ENCODE measurements at places on chromosomes 3 and 15.

- DNase-seq, result no peak
Observed at GRCh38 chr3:141323936-141324704, 44.2 kb upstream of the ZBTB38 start.

- DNase-seq, result no peak
Observed at GRCh38 chr3:114626751-114627150, 332.9 kb downstream of the TIGIT start.

GRCh38 chr15:72515591-72516389 lies 41.7 kb downstream of the ARIH1 start:
- no peak for DNase-seq

DNA sequence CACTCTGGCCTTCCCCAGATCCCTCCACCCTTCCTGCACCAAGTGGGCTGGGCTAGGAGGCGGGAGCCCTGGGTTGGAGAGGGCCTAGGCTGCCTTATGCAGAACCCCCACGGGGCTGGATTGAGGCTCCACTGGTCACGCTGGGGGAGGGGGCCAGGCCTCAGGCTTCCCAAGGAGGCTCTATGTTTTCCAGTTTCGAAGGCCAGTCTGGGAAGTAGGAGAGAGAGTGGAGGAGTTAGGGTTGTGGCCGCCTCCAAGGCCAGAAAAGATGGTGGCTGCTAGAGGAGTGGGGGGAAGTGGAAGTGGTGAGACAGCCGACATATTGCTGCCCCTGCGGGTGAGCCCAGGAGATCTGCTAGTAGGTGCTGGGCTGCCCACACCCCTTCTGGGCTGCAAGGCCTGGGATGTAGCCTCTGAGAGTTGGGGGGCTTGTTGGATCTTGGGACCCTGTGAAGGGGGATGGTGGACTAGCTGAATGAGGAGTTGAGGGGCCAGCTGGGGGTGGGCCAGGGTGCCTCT lies 1.2 kb downstream of the GNAI2 start:
- no peak for DNase-seq

DNA sequence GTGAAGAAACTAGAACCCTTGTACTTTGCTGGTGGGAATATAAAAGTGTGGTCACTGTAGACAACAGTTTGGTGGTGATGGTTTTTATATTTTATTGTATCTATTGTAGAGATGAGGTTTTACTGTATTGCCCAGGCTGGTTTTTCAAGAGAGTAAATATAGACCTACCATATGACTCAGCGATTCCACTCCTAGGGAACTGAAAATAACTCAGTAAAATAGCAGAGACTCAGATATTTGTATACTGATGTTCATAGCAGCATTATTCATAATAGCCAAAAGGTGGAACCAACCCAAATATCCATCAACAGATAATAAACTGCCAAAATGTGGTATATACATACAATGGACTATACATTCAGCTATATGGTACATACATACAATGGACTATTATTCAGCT lies 68.8 kb upstream of the IL12A start:
- no peak for DNase-seq

DNA sequence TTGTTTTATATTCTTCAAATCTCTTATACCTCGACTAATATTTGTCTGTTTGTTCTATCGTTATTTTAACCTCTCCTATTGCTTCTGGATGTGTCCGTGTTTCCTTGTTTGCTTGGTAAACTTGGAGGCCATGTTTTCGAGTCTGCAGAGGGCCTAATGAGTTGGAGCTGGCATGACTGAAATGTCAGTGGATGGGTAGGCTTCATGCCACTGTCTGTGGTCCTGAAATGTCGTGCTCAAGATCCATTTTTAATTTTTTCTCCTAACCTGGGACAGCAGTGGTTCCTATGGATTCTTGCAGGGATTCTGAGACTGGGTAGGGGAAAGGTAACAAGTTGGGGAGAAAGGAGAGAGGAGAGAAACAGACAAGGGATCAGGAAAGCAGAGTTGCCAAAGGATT lies 18.8 kb upstream of the GASK1A start:
- DNase-seq, result peak; percentile 6

- DNase-seq, result no peak
Observed at GRCh38 chr15:99966815-99967214, 233.6 kb upstream of the LYSMD4 start.

DNA sequence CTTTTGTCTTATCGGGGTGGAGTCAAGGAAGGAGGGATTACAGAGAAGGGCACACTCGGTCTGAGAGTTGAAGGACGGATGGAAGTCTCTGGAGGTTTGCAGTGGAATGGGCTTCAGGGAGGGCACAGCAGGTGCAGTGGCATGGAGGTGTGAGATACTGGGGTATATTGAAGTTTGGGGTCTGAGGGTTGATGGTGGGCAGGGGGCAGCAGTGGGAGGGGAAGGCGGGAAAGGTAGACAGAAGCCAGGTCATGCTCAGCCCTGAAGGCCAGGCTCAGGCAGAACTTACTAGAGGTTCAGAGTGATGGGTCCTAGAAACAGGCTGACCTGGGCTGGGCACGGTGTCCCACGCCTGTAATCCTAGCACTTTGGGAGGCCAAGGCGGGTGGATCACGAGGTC lies 52.7 kb downstream of the HRH1 start:
- DNase-seq, result no peak

DNA sequence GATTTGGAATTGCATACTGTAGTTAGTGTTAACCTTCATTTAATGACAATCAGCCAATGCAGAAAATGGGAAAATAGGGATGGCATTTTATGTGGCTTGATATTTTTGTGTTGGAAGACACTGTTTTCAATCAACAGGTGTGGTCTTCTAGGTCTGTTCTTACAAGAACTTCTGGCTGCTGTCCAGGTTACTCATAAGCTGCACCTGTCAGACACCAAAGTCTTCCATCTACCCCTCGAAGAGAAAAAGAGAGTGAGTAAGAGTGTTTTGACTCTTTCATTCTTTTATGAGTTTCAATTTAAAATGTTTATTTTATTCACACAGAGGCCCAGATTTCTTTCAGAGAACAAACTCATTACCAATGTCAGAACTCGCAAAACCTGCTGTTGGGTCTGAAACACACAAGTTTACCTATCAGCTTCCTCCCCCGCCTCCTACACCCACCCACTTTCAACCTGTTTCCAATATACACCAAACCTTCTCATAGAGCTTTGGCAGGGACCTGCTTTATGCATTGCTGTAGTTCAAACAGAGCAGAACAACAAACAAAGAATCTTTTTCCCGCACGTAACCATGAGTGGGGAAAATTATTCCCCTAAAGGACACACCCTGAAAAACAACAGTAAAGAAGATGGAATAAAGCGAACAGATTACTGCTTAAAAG lies 767.7 kb upstream of the ALCAM start:
- no peak for DNase-seq

- peak; percentile 85 for DNase-seq
Observed at GRCh38 chr15:99409097-99409473, 156.7 kb upstream of the MEF2A start.

GRCh38 chr3:107760144-107760543 lies 237.4 kb downstream of the BBX start:
- DNase-seq, result no peak

- DNase-seq, result no peak
Observed at GRCh38 chr3:58608648-58609047, 31.5 kb upstream of the FAM107A start.

DNA sequence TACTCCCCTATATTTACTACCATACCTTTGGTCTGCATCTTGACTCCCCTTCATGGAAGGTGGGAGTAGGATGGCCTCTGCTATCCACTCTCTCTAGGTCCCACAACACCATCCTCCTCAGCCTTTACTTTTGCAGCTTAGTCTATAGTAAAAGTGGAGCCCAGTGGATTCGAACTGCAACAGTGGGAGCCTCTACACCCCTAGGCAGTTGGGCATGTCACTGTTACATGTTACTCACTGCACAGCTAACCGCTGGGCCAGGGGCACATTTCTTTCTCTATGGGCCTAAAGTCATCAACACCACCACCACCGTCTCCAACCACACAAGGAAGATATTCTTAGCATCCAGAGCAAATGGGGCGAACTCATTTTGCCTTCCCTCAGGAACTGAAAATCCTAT lies 62.9 kb downstream of the KLF13 start:
- no peak for DNase-seq

GRCh38 chr3:162641317-162641716 lies 1144.7 kb downstream of the OTOL1 start:
- no peak for DNase-seq

DNA sequence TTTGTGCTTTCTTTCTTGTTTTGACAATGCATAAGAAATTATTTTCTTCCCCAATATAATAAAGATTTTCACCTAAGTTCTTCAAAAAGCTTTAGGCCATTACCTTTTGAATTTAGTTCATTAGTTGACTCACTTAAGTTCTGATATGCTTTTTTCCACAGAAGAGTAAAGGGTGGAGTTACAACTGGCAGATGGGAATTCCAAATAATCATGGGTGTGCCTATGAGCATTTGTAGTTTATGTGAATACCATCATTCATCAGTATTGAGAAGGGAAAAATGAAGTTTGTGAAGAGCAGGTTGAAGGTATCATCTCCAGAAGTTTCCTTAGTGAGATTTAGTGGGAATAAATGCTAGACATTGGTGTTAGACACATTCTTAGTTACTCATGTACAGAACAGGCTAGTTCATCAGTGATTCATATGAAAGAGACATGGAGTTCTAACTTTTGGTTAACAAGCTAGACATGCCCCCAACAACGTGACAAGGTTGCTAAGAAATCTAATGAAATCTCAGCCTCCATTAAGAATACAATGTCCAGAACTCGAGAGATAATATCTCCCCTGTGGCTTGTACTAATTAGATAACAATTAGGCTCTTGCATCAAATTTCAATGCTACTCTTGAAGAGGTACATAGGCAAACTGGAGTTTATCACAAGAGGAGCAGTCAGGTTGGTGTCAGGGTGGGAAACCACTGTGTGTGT lies 16.9 kb upstream of the ALCAM start:
- DNase-seq, result no peak

DNA sequence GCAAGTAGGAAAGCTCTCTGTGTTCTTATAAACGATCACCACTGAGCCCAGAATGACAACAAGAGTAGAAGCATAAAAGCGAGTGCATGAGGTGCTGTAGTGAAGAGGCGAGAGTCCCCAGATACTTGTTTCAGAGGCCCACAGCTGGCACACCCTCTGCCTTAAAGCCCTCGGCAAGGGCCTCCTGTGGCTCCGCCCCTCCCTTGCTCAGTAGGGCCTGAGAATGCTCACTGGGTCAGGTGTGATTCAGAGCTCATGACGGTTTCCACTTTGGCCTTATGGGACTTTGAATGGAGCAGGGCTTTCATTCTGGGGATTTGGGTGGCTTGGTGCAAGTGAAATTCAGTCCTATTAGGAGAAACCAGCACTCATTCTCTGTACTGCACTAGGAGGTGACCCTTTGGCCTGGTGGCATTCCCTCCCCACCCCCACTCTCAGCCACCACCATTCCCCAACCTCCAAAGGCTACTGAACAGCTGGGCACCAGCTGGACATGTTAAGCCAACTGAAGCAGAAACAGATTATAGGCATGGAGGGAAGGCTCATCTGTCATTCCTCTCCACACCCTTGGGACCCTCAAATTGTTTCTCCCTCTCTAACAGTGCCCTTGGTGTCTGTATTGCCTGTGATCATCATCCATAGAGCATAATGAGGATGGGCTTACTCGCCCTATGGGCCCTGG lies 109.6 kb upstream of the CTDSPL start:
- no peak for DNase-seq

GRCh38 chr15:29276366-29276765 lies 6.7 kb upstream of the NSMCE3 start:
- no peak for DNase-seq
